ENCODE measurements at places on chromosomes 2 and 18.

DNA sequence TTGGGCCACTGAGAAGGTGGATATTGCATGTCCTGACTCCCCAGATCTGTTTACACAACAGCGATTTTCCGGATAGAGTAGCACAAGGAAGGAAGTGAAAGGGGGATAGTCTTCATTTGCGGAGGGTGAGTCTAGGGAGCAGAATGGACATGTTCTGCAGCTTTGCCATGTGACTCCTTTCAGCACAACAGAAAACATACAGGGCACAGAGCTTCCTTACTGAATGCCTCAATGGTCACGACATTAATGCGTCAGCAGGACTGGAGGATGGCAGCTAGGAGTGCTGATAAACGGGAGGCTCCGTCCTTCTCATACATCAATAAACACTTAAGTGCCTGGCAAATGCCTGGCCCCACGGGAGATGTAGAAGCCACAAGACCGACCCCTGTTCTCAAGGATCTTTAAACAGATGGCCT is 163.0 kb downstream of the FAM210A start:
- no peak for DNase-seq

DNA sequence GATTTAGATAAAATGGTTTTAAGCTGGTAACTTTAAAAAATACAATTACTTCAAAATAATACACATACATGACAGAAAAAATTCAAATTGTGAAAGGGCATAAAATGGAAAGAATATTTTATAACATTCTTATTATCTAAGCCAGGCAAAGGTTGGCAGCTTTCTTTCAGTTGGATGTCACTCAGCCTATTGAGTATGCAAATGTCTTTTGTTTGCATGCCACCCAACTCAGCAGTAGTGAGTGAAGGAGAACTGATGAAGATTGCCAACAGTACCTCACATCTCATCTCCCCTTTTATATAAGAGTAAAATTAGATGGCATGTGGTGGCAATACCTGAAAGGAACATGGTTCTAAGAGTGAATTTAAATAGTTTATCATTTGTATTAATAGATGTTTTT is 24.8 kb downstream of the BMPR2 start:
- DNase-seq: no peak

DNA sequence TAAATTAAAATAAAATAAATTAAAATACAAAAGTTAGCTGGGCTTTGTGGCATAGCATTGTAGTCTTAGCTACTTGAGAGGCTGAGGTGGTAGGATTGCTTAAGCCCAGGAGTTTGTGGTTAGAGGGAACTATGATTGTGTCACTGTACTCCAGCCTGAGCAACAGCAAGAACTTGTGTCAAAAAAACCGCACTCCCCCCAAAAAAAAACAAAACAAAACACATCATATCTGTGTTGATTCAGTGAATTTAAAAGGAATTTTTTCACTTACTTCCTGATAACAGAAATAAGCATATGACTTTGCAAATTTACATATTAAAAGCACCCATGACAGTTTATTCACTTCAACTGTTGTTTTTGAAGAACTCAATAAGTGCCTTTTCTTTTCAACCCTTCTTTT is 68.1 kb upstream of the PELI1 start:
- DNase-seq: no peak

DNA sequence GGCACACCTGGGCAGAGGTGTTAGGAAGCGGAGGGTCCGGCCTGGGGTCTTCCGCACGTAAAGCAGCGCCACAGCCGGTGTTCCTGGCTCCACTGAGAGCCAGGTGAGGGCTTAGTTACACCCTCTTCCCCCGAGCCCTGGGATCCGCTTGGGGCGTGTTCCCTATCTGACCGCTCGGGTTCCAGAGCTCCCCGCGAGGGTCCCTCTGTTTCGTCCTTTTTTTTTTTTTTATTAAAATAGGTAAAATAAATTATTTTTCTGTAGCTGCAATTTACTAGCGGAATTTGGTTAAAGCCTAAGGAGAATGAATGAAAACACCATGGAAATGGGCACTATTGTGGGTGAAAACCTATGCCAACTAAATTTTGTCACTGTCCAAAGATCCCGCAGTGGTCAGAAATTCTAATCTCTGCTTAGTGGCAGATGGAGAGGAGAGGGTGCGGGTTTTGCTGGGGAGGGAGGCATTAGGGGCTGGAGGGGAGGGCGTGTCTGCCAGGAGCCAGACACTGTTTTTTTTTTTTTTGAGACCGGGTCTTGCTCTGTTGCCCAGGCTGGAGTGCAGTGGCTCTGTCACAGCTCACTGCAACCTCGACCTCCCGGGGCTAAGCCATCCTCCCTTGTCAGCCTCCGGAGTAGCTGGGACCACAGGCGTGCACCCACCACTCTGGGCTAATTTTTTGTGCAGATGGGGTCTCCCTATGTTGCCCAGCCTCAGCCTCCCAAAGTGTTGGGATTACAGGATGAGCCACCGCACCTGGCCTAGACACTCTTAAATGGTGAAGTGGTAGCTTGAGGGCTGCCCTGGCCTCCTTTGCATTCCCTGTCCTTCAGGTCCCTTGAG is 834 bp downstream of the PDCL3 start:
- DNase-seq: no peak

DNA sequence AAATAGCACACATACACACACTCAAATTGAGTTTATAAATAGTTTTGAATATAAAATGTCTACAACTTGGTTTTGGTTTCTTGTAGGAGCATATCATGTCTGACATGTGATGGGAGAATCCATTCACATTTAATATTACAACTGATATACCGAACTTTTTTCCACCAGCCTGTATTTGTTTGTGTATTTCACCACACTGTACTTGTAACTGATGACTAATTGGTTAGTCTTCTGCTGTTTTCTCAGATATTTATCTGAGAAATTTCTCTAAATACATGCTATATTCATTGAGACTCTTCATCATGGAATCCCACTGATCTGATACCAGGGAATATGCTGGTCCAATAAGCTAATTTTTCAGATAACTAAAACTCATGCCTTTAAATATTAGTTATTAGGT is 56.3 kb upstream of the UBXN4 start:
- no peak for DNase-seq

- DNase-seq: no peak
Observed at GRCh38 chr2:128435576-128436478, 117.2 kb upstream of the HS6ST1 start.

- no peak for DNase-seq
Observed at GRCh38 chr18:46297124-46297523, 192.9 kb downstream of the HAUS1 start.

- DNase-seq: no peak
Observed at GRCh38 chr2:55519938-55520885, 694 bp downstream of the CFAP36 start.

GRCh38 chr2:239236043-239236807 is 164.6 kb downstream of the HDAC4 start:
- no peak for DNase-seq

- DNase-seq: no peak
Observed at GRCh38 chr18:44655435-44655834, 25.3 kb upstream of the SETBP1 start.

DNA sequence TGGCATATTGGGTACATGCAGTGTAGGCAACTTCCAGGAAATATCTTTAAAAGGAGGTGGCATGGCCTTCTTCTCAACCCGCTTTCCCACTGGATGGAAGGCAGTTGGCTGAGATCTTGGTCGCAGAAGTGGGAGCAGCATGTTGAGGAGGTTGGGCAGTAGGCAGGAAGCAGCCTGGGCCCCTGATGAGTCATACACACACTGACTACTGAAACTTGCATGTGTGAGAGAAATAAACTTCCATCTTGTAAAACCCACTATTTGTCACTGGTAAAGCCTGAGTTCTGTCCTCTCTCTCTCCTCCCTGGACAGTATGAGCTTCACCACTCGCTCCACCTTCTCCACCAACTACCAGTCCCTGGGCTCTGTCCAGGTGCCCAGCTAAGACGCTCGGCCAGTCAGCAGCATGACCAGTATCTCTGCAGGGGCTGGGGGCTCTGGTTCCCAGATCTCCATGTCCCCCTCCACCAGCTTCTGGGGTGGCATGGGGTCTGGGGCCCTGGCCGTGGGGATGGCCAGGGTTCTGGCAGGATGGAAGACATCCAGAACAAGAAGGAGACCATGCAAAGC is 233.8 kb upstream of the SPRED2 start:
- DNase-seq: no peak

- no peak for DNase-seq
Observed at GRCh38 chr2:68901199-68901514, 30.0 kb upstream of the BMP10 start.

DNA sequence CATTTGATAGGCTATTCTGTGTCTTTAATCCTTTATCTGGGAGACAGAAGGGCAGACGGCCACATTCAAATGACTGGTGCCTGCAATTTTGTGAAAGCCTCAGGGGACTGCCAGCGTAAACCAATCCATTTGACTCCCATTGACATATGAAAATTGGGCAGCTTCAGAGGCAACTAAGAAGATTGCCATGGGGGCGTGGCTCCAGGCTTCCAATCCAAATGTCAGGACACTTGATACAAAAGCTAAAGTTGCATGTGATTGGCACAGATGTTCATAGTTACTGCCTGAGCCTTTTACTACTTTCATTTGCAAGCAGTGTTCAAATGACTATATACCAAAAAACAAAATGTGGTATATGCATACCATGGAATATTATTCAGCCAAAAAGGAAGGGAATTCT is 42.0 kb downstream of the SPC25 start:
- DNase-seq: no peak

- peak; percentile 52 for DNase-seq
Observed at GRCh38 chr2:230751062-230751461, 38.4 kb downstream of the CAB39 start.

- DNase-seq: no peak
Observed at GRCh38 chr2:54424555-54425163, 31.5 kb upstream of the SPTBN1 start.

DNA sequence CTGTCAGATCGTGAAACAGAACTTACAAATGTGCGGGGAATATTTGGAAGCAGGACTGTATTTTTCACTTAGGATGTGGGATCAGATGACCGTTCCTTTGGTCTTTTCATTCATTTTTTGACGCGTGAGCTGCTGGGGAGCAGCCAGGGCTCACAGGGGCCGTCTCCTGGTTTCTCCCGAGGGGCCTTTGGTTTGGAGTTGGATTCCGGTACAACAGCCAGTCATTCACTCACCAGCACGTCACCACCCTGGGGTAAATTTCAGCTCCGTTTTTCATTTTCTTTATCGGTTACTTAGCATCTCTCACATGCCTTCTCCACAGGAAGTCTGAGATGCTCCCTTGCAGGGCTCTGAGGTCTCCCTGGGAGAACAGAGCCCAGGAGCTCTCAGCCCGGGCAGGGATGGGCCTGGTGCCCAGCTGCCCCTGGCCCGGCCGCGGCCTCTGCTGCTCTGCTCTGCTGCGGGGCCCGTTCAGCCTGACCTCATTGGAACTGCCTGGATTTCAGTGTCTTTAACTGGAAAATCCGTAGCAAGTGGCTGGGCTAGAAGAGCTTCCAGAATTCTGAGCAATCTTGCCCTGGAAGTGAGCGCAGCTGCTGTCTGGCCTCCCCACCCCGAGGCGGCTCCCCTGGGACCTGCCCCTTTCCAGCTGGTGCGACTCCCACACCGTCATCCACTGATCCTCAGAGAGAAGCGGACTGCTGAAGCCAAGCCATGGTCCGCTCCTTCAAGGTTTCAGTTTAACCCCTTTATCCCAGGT is 335.6 kb downstream of the EIPR1 start:
- no peak for DNase-seq

GRCh38 chr2:41782306-41783158 is 265.3 kb upstream of the PKDCC start:
- DNase-seq: no peak

GRCh38 chr2:120293096-120294007 is 40.7 kb downstream of the RALB start:
- no peak for DNase-seq

DNA sequence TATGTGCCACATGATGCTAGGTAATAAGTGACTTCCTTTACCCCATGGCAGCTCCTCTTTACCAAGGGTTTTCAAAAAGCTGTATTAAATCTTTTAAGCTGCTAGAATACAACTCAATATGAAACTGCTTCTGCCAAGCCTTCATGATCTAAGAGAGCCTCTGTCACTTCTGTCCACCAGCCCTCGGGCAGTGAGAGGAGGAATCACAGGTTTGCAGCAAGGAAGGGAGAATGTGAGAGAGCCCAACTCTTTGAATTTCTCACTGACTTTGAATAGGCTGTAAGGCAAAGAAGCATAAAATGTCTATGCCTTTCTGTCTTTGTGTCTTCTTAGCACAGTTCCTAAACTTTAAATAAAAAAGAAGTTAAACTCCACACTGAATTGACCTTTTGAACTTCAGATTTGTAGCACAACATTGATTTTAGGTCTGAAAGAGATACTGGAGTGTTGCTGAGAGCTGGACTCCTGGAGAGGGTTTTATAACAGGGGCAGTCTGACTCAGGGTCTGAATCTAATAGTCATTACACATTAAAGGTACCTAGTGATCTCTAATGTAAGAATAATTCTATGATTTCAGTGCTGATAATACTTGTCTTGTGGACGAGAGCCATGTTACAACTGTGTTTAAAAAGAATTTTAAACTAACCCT is 48.1 kb upstream of the SATB2 start:
- DNase-seq: no peak

- no peak for DNase-seq
Observed at GRCh38 chr2:6866275-6866671, 566 bp upstream of the CMPK2 start.

GRCh38 chr2:7774481-7774880 is 857.3 kb downstream of the RNF144A start:
- DNase-seq: no peak

- no peak for DNase-seq
Observed at GRCh38 chr18:9102508-9103375, at the start of gene NDUFV2. Gene NDUFV2, plus strand, starts transcription at chr18:9102699. Its CDS starts 45 bp downstream, at chr18:9102744.

- DNase-seq: no peak
Observed at GRCh38 chr2:88880441-88880953, 189.0 kb downstream of the RPIA start.

- no peak for DNase-seq
Observed at GRCh38 chr2:73004466-73004865, 67.0 kb downstream of the SFXN5 start.

GRCh38 chr2:230814616-230815015 is 50.1 kb upstream of the ITM2C start:
- no peak for DNase-seq

GRCh38 chr2:15313657-15314056 is 247.5 kb downstream of the NBAS start:
- no peak for DNase-seq

- DNase-seq: no peak
Observed at GRCh38 chr2:111161971-111162370, 41.3 kb downstream of the BCL2L11 start.

- no peak for DNase-seq
Observed at GRCh38 chr2:39659765-39660611, 5.7 kb upstream of the TMEM178A start.

GRCh38 chr2:23411752-23412431 is 26.9 kb downstream of the KLHL29 start:
- DNase-seq: peak; percentile 94

- no peak for DNase-seq
Observed at GRCh38 chr2:236608710-236609109, 39.1 kb downstream of the ACKR3 start.

DNA sequence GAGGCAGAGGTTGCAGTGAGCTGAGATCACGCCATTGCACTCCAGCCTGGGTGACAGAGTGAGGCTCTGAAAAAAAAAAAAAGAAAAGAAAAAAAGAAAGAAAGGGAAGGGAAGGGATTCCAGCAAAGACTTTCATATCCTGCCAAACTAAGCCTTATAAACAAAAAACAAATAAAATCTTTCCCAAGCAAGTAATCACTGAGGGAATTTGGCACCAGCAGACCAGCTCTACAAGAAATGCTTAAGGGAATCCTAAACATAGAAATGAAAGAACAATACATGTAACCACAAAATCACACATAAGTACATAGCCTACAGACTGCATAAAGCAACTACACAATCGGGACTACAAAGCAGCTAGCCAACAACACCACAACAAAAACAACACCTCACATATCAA is 79.1 kb downstream of the TRABD2A start:
- no peak for DNase-seq

Measured in keratinocyte (primary cell).